Fibroblast of lung (primary cell): ENCODE measurements at places on chromosomes 4 and X. TPM values are rescaled to one million over a fixed set of nuclear protein-coding genes. Genes with fewer than 3 reads are reported as not detected.

DNA sequence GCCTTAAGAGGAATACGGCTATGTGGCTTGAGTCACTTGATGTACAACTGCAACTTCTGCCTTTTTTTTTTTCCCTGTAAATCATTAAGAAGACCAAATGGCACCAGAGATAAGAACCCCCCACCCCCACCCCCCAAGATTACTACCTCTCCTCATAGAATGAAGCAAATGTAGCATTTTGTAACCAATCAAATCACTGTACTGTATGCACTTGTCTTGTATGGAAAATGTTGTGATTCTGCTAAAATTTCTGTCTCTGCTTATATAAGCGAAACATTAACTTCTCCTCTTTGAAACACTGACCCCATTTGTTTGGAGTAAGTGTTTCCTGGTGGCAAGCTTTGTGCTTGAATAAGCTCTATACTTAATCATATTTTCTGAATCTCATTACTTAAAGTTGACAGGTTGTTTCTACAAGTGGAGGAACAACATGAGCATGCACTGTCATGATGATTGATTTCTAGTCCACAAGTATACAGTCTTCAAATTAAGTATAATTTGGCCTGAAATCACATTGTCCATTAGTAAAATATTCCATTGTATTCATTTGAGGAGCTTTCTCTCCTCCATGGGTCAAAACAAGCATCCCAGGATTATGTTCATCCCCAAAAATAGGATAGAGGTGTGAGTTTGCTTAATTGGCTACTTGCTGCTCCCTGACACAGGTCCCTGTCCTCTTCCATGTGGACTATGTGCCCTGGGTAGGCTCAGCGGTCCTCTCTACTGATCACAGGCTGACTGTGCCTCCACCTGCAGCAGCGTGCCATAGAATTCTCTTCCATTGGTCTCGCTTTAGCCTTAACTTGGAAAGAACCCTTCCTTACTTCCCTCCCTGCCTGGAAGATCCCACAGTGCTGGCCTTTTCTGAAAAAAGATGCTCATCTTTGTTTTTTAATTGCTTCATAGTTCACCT, 104.0 kb upstream of the BMP2K start:
- no peak for DNase-seq

DNA sequence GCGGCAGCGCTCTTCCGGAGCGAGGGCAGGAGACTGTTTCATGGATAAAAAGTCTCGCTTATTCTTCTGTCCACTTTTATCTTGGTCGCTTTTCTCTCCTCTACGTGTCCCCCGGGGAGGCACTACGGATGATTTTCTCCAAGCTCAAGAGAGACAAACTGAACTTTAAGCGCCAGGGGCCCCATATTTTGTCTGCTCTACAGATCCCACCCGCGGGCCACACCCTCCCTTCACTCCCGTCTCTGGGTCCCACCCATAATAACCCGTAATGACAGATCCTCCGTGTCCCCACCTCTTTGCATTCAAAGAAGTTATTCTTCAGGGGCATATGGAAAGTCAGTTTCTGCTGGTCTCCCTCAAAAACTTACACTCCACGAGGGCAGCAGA, at the start of gene CORIN:
TSS of gene CORIN (minus strand) at position 160 of the 387 bp plus-strand sequence. CDS start at position 42, 118 bp downstream.
- DNase-seq, result no peak

DNA sequence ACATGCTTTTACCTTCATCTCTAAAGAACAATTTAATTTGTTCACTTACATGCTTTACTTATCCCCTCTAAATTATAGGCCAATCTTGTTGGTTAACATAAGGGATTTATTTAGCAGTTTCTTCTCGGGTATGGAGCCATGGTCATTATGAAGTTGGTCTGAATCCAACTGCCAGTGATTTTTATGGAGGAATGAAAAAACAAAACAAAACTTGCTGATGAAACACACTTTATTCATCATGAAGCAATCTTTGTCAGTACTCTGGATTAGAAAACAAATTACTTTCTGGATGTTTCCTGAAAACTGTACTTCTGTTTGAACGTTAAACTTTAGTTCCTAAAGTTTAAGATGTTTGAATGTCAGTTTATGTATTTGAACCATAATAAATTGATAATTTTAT, 715.8 kb downstream of the KLHL13 start:
- no peak for DNase-seq

- DNase-seq, result peak; percentile 86
Measured at GRCh38 chrX:17547658-17548057, 172.7 kb downstream of the NHS start.

The SPANXA2 gene
- not detected in 2 replicates for total RNA-seq

The JCHAIN gene
- 14.1 and 28.7 TPM in 2 replicates for total RNA-seq

The ATP8A1 gene
- 1.5 and 4.8 TPM in 2 replicates for total RNA-seq
